CMK (cell line): ENCODE measurements at places on chromosomes 7 and 10.

DNA sequence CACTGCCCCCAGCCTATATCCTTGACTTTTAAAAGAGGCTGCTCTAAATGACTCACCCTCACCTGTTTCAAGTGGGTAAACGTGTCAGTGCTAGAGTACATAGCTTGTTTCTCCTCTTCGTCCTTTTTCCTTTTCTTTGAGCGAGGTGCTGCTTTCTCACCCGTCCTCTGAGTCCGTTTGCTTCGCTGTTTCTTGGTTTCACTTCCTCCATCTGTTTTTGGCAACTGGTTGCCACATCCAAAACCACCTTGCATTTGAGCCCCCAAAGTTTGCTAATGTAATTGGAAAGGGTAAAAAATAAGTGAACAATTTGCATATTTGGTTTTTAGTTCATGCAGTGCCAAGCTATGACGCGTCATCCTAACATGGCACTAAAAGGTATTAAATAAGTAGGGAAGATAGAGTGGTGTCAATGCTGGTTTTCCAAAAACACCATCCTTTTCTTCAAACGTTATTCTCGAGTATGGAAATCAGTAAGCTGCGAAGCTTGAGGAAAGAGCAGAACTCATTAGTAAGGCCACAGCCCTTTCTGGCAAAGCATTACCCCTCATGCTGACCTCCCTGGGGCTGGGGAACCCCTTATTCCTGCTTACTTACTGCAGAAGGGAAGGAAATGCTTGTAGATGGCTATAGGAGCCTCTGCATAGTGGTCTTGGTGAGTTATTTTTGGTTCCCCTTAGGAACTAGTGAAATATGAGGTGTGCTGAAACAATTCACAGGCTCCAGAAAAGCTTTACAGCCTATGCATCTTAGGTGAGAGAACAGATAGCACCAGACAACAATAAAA lies 133.5 kb downstream of the GALNT11 start:
- DNase-seq, result no peak

DNA sequence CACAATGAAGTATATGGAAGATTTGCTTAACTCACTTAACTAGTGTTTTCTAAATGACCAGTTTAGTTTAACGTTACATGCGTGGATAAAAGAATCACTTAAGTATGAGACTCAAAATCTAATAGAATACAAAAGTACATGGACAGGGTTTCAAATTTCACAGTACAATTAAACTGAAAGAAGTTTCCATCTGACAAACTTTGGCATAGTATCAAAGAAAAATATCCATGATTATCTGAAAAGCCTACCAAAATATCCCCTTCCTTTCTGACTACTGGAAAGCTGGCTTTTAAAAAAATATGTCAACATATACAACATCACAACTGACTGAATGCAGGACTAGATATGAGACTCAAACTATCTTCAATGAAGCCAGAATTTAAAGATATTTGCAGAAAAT lies 164.8 kb downstream of the ZNF438 start:
- DNase-seq, result no peak

GRCh38 chr10:21518641-21519396 lies 6.7 kb downstream of the SKIDA1 start:
- no peak for DNase-seq

- no peak for DNase-seq
Measured at GRCh38 chr10:111137587-111137986, 60.8 kb downstream of the ADRA2A start.

GRCh38 chr7:157502701-157503111 lies 165.9 kb downstream of the DNAJB6 start:
- no peak for DNase-seq

DNA sequence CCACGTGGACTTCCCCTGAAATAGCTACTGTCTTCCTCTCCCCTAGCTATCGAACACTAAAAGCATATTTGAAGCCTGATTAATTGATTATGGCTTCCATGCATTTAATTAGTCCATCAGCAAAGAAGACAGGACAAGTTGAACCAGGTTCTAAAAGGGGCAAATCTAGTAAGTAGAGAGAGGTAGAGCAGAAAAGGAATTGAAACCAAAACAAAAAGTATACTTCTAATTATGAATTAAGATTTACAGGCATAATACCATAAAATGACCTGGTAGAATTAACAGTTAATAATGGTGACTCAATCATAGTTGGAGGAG lies 393 bp upstream of the DNAJC1 start:
- no peak for DNase-seq

DNA sequence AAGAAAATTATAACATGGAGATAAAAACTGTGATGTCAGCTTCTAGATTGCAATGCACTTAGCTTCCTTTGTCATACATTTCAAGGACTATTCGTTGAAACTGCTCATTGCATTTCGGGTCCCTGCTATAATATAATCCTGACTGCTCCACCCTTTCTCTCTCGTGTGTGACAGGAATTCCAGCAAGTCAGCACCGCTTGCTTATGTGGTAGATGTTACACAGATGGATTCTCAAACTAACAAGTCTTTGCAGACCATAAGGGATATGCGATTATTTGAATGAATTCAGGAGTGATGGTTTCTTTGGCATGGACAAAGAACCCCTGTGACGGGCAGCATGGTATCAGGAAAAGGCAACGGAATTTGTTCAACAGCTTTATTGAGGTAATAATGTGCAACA lies 184.0 kb downstream of the GRID1 start:
- DNase-seq, result no peak

DNA sequence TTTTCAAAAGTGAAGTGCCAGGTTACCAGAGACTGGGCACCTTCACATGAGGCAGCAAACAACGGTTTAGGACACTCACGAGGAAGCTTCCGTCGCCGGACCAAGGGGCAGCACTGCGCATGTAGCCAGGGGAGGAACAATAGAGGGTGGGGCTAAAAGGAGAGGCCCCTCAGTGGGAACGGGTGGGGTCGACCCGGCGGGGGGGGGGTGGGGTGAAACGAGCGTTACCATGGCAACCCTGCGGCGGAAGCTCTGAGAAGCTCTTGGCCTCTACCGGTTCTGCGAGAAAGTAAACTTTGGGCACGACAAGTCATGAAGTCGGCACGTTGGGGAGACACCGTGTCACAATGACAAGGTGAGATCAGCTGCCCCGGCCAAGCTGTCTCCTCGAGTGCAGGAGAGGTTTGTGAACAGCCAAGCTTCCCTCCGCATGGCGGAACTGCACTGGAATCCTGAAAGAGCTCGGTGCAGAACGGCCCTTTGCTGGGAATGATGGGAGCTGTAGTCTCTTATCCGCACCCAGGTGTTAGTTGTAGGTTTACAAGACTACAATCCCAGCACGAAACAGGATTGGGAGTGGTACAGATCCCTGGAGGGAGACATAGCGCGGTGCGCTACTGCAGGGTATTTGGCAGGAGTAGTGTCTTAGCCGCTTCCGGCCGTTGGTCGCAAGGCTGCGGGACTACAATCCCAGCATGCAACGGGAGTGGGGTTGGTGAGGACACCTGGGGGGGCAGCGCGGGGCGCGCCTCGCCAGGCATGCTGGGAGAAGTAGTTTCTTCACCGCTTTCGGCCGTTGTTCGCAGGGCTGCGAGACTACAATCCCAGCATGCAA lies 72.8 kb upstream of the ZNF722 start:
- DNase-seq, result no peak
